ENCODE measurements at places on chromosomes 13 and 19. TPM values are rescaled to one million over a fixed set of nuclear protein-coding genes. Genes with fewer than 3 reads are reported as not detected.

- DNase-seq = no peak
Measured at GRCh38 chr13:97497400-97497799, 63.4 kb downstream of the RAP2A start.

DNA sequence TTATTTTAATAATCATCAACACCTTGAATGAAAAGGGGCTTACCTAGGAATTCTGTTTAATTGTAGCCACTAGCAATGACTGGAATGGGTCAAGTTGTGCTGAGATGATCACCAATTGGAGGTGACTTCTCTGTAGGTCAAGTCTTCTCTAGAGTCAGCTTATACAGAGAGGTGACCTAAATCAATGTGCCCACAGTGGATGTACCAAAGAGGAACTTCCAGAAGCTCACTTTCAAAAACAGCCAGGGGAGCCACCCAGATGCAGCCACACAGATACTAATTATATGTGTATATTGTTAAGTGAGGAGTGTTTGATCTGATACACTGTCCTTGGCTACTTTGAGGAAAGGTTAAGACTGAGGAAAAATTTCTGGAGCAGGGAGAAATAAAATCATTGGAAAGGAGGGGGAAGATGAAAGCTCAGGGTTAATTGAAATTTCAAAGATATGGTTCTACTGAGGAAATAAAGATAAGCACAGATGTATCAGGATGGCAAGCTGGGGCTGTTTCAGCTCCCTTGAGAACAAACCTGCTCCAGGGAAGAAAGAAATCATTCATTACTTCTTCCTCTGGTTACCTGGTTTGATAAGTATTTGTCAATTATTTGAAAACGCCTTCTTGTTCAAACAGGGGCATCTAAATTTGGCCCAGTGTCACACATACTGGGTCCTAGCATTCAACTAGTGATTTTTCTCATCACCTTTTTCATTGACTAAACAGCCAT is 5.1 kb downstream of the GPR183 start:
- no peak for DNase-seq

Gene EDNRB
- not detected for total RNA-seq

Gene SLC6A16
- total RNA-seq = 0.77 TPM
